CD4-positive, CD25-positive, alpha-beta regulatory T cell (primary cell): ENCODE measurements at places on chromosomes 2 and 18.

- no peak for DNase-seq
- no peaks in the 10 kb centered on the region for H3K36me3 ChIP-seq
- H3K27me3 ChIP-seq, result no peaks in the 10 kb centered on the region
- no peaks in the 10 kb centered on the region for H3K4me1 ChIP-seq
- H3K27ac ChIP-seq, result no peak overlapping the region
Measured at GRCh38 chr2:138193416-138194213, 229.3 kb downstream of the HNMT start.

DNA sequence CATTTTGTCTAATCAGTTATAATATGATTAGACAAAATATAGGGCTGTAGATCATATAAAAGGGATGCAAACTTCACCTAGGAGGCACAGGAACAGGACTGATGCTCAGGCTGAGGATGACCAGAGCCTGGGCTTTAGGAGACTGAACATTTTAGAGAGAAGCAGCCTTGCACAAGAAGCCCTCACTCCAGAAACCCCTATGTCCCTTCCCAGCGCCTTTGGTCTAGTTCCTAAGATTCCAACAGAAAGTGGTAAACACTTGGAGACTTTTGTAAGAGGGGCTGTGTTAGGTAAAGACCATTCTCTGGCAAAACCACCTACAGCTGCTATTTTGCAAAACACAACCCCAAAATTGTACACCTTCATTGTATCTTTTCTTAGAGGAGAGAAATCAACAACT is 33.2 kb downstream of the GPATCH11 start:
- H3K27me3 ChIP-seq, result no peaks in the 10 kb centered on the region
- no peak for DNase-seq
- peaks cover 48% of the 10 kb centered on the region for H3K36me3 ChIP-seq
- no peaks in the 10 kb centered on the region for H3K4me1 ChIP-seq
- no peak overlapping the region for H3K27ac ChIP-seq

GRCh38 chr2:37894601-37895000 is 30.5 kb upstream of the RMDN2 start:
- no peak for DNase-seq
- peaks cover 6% of the 10 kb centered on the region for H3K4me1 ChIP-seq
- H3K36me3 ChIP-seq, result no peaks in the 10 kb centered on the region

DNA sequence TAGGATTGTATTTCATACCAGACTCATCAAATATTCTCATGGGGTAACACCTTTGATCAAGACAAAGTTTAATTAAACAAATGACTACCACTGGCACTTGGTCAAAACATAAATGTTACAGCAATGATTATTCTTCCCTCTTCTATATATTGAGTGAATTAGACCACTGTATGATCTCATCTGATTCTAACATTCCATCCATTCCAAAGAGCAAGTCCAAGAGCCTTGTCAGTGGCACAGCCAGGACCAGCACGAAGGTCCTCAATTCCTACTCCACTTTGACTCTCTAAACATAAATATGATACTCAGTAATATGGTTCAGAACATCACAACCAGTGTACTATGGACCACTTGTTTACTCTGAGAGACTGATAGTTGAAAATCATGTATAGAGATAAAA is 86.4 kb downstream of the AP1S3 start:
- no peaks in the 10 kb centered on the region for H3K36me3 ChIP-seq
- no peak overlapping the region for H3K27ac ChIP-seq
- H3K4me1 ChIP-seq, result no peaks in the 10 kb centered on the region
- no peak for DNase-seq

DNA sequence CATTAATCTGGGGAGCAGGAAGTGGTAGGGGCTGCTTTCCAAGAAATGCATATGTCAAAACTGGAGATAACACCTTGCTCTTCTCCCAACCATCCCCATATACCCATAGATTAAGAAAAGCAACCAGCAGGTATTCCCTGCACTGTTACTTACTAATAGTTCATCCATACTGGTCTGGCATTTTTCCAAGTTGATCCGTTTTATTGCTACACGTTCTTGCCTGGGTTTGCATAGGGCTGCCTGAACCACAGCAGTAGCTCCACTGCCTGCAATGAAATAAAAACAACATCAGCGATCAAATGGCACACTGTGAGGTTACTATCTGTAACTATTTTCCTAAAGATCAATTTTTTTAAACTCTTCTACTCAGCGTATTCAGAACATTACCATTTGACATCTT is 65.6 kb downstream of the STK39 start:
- H3K36me3 ChIP-seq, result peaks cover 22% of the 10 kb centered on the region
- no peak for DNase-seq
- H3K27ac ChIP-seq, result no peak overlapping the region
- H3K4me1 ChIP-seq, result peaks cover 3% of the 10 kb centered on the region
- no peak overlapping the region for H3K4me3 ChIP-seq
- no peaks in the 10 kb centered on the region for H3K27me3 ChIP-seq

DNA sequence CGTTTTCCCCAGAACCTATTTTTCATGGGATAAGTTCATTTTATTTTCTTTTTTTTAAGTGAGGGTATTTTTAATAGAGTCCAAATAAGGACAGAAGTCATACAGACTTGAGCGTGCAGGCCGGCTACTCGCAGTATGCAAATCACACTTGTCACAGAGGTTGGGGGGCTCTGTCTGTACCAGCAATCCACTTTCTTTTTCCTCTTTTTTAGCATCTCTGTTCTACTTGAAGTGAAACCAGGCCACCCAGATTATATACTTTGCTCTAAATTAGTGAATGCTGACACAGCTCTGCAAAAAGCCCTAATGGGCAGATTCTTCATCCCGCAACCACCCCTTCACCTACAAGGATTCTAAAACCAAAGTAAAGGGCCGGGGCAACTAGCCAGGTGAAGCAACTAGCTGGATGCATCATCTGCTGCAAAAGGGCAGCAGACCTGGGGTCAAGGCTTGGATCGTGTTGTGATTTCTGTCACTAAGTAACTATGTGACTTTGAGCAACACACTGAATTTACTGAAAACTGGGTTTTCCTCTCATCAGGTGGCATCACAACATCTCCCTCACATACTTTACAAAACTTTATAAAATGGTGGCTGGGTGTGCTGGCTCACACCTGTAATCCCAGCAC is 18.4 kb downstream of the KDSR start:
- H3K4me3 ChIP-seq, result no peak overlapping the region
- no peak overlapping the region for H3K27ac ChIP-seq
- H3K4me1 ChIP-seq, result no peaks in the 10 kb centered on the region
- peaks cover 79% of the 10 kb centered on the region for H3K36me3 ChIP-seq
- no peaks in the 10 kb centered on the region for H3K27me3 ChIP-seq
- no peak for DNase-seq

DNA sequence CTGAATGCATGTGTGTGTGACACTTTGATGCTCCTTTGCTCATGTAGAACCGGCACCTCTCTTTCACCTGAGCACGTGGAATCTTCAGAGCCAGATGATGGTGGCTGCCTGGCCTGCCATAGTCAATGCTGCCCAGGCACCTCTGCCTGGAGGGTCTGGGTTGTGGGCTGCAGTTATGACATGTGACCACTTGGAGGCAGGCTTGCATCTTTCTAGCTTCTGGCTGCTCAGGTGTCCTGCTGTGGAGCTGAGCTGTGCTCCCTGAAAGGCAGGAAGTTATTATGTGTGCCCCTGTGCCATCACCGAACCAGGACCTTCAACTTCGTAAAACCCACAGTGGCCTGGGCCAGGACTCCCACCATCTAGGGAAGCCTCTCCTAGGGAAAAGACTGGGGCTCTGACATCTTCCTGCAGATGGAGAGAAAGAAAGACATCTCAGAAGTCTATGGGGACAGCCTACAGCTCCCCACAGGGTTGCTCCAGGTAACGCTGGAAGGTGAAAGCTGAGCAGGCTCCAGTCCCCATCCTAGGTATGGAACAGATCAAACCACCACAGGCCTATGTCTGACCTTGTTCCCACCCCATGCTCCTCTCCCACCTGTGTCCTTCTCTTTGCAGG is 30.2 kb downstream of the PSD4 start:
- peaks cover 39% of the 10 kb centered on the region for H3K36me3 ChIP-seq
- peaks cover 9% of the 10 kb centered on the region for H3K4me1 ChIP-seq
- peak; percentile 84 for DNase-seq
- no peaks in the 10 kb centered on the region for H3K27me3 ChIP-seq
- H3K4me3 ChIP-seq, result peak overlapping the region; percentile 47

GRCh38 chr2:60960706-60961105 is 56.8 kb upstream of the PEX13 start:
- H3K4me1 ChIP-seq, result peaks cover 20% of the 10 kb centered on the region
- no peaks in the 10 kb centered on the region for H3K27me3 ChIP-seq
- H3K4me3 ChIP-seq, result no peak overlapping the region
- DNase-seq, result no peak

DNA sequence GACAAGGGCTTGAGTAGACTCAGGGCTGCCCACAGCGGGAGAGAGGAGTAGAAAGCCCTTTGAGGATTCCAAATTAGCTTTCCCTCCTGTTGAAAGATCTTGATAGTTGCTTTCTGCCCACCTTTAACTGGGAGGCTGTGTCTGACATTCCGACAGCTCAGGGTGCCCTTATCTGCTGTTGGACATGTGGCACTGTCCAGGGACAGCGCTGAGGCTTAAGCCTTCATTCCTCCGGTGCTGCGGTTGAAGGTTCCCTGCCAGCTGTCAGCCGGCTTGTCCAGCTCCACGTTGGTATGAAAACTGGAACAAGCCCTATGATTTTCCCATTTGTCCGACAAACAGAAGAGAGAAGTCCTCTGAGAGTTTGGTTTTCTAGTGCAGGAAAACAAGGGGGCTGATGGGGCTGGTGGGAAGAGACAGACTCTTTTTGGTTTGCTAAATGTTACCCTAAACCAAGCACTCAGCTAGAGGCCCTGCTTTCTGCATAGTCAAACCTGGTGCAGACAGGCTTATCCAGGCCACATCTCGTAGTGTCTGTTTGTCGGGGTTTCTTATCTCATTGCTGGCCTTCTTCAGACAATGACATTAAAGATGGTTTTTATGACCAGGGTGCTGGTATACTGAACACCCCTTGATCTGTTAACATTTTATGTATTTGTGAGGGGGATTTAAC is 24.5 kb downstream of the GREB1 start:
- H3K36me3 ChIP-seq, result no peaks in the 10 kb centered on the region
- H3K27me3 ChIP-seq, result peaks cover 11% of the 10 kb centered on the region
- no peak overlapping the region for H3K4me3 ChIP-seq
- H3K4me1 ChIP-seq, result no peaks in the 10 kb centered on the region

DNA sequence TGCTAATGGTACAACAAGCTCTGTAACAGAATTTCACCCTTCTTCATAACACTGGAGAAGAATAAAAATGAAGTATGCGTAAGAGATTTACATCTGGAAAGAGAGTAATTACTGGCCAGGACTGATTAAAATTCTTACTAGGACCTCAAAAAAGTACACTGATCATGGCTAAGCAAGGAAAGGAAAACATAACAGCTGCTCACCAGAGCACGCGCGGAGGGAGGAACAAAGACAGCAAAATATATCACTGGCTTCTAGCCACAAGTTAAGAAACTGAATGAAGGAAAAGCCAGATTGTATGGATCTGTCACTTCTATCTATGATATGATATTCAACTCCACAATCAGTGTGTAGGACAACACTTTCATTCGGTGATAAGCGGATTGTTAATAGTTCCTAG is 15.6 kb upstream of the CYTIP start:
- H3K4me3 ChIP-seq, result no peak overlapping the region
- no peak overlapping the region for H3K27ac ChIP-seq

DNA sequence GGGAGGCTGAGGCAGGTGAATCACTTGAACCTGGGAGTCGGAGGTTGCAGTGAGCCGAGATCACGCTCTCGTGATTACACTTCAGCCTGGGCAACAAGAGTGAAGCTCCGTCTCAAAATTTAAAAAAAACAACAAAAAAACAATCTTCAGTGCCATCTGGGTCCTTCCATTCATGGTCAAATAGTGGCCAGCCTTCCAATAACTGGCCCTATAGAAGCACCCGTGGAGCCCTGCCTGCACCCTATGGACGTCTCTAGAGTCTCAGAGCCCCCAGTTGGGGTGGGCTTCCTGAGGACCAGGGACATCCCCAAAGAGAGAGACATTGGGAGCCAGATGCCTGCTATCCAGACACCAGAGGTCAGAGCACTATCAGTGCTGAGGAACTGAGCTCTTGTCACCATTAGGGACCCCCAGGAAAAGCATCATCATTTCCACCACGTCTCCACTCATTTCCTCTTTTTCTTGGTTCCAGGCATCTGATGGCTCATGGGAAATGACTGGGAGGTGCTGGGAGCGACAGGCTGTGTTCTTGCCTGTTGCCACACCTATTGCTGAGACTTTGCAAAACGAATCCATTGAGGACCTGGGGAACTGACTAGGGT is 9.4 kb downstream of the NEU2 start:
- H3K27ac ChIP-seq, result no peak overlapping the region
- no peak overlapping the region for H3K4me3 ChIP-seq
- DNase-seq, result no peak
- H3K27me3 ChIP-seq, result peaks cover 3% of the 10 kb centered on the region
- H3K4me1 ChIP-seq, result no peaks in the 10 kb centered on the region

- H3K36me3 ChIP-seq, result no peaks in the 10 kb centered on the region
- H3K27ac ChIP-seq, result no peak overlapping the region
- no peak overlapping the region for H3K4me3 ChIP-seq
- peaks cover 4% of the 10 kb centered on the region for H3K4me1 ChIP-seq
Measured at GRCh38 chr2:70656421-70657010, 102.9 kb upstream of the TGFA start.

DNA sequence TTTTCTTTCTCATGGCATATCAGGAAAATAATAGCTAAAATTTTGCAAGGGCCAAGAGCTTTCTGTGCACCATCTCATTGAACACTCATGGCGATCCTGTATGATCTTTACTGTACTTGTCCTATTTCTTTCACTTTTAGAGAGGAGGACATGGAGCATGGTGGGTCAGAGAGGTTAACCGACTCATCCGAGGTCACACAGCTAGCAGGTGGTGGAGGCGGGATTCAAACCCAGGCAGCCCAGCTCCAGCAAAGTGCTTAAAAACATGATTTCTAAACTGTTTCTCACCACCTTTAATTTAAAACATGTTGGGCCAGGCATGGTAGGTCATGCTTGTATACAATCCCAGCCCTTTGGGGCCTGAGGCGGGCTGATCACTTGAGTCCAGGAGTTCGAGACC is 6.4 kb downstream of the NGEF start:
- peaks cover 2% of the 10 kb centered on the region for H3K27me3 ChIP-seq
- H3K27ac ChIP-seq, result no peak overlapping the region
- no peaks in the 10 kb centered on the region for H3K36me3 ChIP-seq
- no peak overlapping the region for H3K4me3 ChIP-seq
- H3K4me1 ChIP-seq, result no peaks in the 10 kb centered on the region

DNA sequence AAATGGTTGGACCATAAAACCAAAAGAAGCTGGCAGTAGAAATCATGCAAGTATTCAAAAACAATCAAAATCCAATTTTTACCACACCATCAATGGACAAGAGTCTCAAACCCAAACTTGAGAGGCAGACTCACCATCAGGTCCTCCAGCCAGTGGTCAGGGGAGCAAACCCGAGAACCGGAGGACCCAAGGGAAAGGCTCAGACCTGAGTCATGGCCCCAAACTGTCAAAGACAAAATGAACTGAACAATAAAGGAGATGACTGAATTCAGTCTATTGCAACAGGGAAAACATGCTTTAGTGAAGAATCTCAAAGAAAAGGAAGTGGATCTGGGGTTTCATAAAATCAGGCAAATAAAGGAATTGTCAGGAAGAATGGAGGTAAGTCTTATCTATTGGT is 150.7 kb upstream of the MGAT5 start:
- DNase-seq, result no peak
- H3K4me1 ChIP-seq, result no peaks in the 10 kb centered on the region
- H3K27ac ChIP-seq, result no peak overlapping the region
- no peaks in the 10 kb centered on the region for H3K36me3 ChIP-seq
